ENCODE measurements at places on chromosomes 2 and 18. TPM values are rescaled to one million over a fixed set of nuclear protein-coding genes. Genes with fewer than 3 reads are reported as not detected.

- no peak for DNase-seq
Measured at GRCh38 chr2:160934991-160935390, 225.2 kb upstream of the TANK start.

ASPRV1 gene
- 4.5 TPM for total RNA-seq

- no peak for DNase-seq
Measured at GRCh38 chr18:77550625-77551024, 301.0 kb downstream of the GALR1 start.

DPP10 gene
- 0.33 TPM for total RNA-seq

DNA sequence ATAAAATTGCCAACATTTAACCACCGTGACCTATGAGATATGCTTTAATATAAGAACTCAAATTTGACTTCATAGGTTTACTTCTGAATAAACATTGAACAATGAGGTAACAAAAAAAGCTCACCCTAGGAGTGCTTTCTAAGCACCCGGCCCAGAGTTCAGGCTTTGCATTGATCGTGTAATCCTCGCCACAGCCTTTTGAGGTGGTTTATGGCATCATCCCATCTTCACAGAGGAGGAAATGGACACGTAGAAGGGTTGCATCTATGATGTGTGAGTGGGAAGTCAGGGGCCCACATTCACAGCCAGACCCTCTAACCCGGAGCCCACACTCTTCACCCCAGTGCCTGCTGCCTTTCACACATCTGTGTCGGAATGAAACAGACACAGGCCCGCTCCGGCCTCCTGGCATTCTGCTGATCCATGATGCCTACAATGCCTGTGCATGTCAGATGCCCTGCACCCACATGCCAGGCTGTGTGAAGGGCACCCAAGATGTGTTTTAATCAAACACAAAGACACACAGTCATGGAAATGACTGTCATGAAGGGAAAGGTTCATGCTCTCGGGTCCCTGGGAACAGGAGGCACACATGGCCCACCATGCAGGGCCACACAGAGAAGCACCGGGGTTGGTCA lies 48.6 kb upstream of the RPL31 start:
- DNase-seq, result no peak

DNA sequence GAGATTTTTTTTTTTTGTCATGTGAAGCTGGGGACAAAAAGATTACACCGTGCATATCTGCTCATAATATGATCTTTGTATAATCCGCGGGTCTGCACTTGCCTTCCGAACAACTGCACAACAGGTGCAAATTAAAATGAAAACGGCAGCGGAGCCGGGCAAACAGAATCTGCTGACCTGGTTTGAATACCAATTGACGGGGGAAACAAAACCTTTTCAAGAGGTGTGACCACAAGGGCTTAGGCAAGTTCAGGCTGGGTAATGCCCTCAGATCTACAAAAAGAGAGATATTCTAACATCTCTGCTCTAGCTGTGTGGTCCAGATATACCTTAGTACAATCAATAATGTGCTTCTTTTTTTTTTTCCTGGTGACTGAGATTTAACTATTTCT lies 88.5 kb downstream of the ZEB2 start:
- no peak for DNase-seq

- no peak for DNase-seq
Measured at GRCh38 chr2:128416806-128417205, 98.1 kb upstream of the HS6ST1 start.

- DNase-seq, result no peak
Measured at GRCh38 chr2:107585851-107586250, 240.8 kb upstream of the RGPD4 start.

IL1RN gene
- total RNA-seq, result 1.6 TPM

SIX3 gene
- not detected for total RNA-seq

STAT4 gene
- 1.6 TPM for total RNA-seq

BOD1L2 gene
- not detected for total RNA-seq

DNA sequence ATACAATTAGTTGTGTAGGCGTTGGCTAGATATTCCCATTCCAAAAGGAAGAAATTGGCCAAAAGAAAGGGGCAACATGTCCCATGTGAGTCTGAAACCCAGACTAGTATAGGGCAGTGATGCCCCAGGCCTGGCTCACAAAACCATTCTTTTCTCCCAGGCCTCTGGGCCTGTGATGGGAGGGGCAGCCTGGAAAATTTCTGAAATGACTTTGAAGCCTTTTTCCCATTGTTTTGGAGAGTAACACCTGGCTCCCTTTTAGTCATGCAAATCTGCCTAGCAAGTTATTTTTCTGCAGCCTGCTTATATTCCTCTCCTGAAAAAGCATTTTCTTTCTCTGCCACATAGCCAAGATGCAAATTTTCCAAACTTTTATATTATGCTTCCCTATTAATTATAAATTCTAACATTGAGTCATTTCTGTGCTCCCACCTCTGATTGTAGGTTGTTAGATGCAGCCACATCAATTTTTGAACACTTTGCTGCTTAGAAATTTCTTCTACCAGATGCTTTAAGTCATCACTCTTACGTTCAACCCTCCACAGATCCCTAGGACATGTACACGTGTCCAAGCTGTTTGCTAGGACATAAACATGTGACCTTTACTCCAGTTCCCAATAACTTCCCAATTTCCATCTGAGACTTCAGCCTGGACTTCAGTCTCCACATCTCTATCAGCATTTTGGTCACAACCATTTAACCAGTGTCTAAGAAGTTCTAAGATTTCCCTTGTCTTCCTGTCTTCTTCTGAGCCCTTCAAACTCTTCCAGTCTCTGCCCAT lies 76.1 kb upstream of the MC4R start:
- DNase-seq, result no peak

DYNAP gene
- total RNA-seq, result not detected

PSD4 gene
- 4.3 TPM for total RNA-seq

DNA sequence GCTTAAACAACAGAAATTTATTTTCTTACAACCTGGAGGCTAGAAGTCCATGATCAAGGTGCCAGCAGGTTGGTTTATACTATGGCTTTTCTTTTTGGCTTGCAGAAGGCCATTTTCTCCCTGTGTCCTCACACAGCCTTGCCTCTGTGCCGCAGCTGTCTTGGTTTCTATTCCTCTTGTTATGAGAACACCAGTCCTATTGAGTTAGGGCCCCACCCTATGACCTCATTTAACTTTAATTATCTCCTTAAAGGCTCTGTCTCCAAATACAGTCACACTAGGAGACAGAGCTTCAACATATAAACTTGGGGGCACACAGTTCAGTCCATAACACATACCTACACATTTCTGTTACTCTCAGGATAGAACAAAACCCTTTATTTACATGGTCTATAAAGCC lies 17.3 kb upstream of the RHOB start:
- no peak for DNase-seq

HOXD12 gene
- total RNA-seq, result not detected

SOWAHC gene
- 14.7 TPM for total RNA-seq

DNA sequence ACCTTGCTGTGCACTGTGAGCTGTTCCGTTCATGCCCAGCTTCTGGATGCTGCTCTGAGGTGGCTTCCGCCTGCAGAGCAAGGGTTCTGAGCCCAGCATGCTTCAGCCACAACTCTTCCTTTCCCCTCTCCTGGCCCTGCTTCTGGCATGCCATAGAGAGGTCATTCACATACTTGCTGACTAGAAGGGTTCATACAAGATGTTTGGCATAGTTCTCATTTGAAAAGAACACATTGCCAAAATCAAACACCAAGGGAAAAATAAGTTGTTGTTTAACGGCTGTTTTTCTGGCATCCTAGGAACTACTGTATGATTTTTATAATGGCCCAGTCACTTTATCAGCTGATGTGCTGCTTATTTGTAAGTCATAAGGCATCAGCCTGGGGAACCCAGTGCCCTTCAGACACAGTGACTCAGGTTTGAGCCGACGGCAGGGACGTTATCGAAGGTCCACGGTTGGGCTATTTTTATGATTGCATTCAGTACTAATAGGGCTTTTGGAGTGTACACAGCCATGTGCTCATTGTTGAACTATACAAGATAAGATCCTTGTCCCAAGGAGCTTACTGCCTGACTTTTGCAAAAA lies 53.9 kb upstream of the CTAGE1 start:
- DNase-seq, result no peak

EVX2 gene
- not detected for total RNA-seq

DNA sequence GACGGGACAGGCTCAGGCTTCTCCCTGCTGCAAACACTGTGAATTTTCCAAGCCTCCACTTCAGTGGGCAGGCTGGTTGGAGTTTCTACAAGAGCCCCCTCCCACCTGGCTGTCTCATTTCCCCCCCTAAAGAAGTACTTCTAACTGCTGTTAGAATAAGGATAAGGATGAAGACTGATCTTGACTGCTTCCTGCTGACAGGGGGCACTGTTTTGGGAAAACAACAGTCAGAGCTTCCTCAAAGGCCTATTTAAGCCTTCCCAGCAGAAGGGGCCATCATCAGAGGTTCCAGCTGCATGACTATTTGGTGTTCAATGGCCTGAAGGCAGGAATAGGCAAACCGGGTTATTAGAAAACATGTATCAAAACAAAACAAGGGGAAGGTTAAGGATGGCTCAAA lies 1162.8 kb downstream of the DSC3 start:
- DNase-seq, result no peak

- DNase-seq, result no peak
Measured at GRCh38 chr2:158803506-158803905, 8.4 kb downstream of the DAPL1 start.

DNA sequence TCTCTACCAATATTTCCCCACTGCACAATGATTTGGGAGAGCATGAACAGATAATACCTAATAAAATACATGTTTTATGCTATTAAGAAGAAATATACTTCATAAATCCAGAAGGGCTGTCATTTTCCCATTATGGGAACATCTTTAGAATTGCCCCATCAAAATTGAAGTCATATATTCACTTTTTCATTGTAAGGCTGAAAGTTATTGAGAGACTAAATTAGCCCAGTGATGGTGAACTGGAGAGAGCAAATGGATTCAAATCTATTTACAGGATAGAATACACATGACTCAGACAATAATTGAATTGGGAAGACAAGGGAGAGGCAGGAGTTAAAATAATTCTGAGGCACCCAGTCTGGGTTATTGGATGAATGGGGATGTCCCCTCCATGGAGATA lies 79.7 kb upstream of the TTC39C start:
- DNase-seq, result no peak

DNA sequence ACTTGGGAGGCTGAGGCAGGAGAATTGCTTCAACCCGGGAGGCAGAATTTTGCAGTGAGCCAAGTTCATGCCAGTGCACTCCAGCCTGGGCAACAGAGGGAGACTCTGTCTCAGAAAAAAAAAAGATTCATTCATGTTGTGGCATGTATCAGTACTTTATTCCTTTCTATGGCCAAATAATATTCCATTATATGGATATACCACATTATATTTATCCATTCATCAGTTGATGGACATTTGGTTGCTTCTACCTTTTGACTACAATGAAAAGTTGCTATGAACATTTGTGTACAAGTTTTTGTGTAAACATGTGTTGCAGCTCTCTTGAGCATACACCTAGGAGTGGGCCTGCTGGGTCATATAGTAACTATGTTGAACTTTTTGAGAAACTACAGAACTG lies 9.2 kb upstream of the MAT2A start:
- no peak for DNase-seq

- no peak for DNase-seq
Measured at GRCh38 chr2:26934335-26934724, 36.1 kb upstream of the MAPRE3 start.

DNA sequence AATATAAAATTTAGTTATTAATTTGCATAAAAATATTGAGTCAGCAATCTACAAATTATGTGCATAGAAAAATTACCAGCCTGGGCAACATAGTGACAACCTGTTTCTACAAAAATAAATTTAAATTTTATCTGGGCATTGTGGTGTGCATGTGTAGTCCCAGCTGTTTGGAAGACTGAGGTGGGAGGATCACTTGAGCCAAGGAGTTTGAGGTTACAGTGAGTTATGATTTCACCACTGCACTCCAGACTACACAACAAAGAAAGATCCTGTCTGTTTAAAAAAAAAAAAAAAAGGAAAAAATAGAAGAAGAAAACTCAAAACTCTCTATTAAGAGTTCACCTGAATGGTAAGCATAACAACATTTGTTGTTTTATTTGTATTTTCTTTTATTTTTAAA lies 1048.4 kb upstream of the CDH2 start:
- DNase-seq, result no peak

- no peak for DNase-seq
Measured at GRCh38 chr2:142871396-142871795, 6.1 kb upstream of the KYNU start.

GRCh38 chr2:168790226-168790902 lies 12.1 kb upstream of the NOSTRIN start:
- no peak for DNase-seq

LHCGR gene
- 0.29 TPM for total RNA-seq

- no peak for DNase-seq
Measured at GRCh38 chr2:235803028-235803427, 309.2 kb downstream of the AGAP1 start.

DCDC2C gene
- 0.48 TPM for total RNA-seq

CCDC74B gene
- total RNA-seq, result 16.1 TPM

GRCh38 chr2:12543076-12543977 lies 173.4 kb upstream of the TRIB2 start:
- DNase-seq, result no peak

DNA sequence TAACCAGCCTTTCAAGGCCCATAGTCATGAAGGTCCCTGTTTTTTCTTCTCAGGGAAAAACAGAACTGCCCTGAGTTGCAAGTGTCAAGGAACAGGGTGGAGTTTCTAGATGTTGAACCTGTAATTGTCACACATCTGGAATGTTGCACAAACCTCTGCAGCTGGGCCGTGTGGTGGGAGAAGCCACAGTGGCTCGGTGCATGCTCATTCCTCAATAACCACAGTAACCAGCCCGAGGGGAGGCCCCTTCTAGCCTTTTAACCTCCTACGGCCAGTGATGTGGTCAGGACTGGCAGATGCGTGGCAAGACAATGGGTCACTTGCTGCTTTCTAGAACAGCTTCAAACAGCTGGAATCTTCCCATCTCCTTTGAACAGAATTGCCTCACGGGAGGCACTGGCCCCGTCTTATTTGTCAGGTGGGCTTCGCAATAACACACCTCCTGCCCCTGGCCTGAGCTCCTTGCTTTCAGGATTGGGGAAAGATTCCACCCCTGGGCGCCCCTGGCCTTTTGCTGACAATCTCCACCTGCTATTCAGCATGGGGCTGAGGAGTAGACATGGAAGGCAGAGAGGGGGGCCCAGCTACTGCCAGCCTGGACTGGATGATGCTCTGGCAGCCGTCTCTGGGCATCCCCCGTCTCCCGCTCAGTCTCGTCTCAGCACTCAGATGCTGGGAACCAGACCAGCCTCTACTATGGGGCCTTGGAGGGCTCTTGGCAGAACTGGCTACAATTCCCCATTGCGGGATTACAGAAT lies 102.9 kb downstream of the KLHL29 start:
- no peak for DNase-seq

GRCh38 chr2:121004950-121005349 lies 269.3 kb downstream of the GLI2 start:
- DNase-seq, result no peak

RUFY4 gene
- not detected for total RNA-seq
